Hematopoietic multipotent progenitor cell treated with erythropoietin and hydrocortisone succinate and interleukin-3 and kit ligand, for 4 days (in vitro differentiated cells): ENCODE measurements at places on chromosomes 16 and 17.

GRCh38 chr16:78715673-78716072 is 616.2 kb downstream of the WWOX start:
- no peak for DNase-seq

GRCh38 chr17:33266116-33266515 is 27.0 kb downstream of the ASIC2 start:
- DNase-seq = no peak

GRCh38 chr16:72788269-72788809 is 259.6 kb downstream of the ZFHX3 start:
- peak; percentile 21 for DNase-seq

GRCh38 chr17:5769593-5770354 is 185.5 kb upstream of the NLRP1 start:
- DNase-seq = no peak

GRCh38 chr17:34140006-34140405 is 115.1 kb upstream of the CCL2 start:
- no peak for DNase-seq

DNA sequence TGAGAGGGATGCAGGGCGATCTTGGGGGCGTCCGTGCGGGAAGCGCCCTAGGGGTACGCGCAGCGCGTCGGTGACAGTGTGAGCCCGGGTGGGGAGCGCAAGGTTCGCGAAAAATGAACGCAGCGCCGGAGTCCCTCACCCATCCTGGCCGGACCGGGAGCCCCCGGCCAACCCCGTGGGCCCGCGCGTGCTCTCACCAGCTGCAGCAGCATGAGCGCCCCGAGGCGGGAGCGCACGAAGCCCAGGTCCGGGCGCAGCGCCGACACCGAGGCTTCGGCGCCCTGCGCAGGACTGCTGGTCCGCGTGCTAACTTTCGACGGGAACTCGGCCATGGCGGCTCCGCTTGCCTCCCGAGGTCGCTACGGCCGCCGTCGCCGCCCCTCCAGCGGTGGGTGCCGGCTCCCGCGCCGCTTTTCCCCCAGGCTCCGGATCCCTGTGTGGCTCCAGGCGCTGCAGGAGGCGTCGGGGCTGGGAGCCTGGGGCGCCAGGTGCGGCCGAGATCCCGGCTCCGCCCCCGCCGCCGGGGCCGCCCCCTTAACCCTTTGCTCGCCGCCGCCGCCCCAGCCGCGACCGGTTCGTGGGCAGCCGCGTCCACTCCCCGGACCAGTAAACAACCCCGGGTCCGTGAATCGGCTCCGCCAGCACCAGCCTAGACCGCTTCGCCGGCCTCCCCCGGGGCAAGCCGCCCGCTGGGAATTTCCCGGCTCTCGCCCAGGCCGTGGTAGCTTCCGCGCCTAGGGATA is at the start of gene PLLP:
Gene PLLP, minus strand, starts transcription at position 464 of the 743 bp plus-strand sequence. Its CDS starts 132 bp downstream, at position 332.
- peak; percentile 56 for DNase-seq

DNA sequence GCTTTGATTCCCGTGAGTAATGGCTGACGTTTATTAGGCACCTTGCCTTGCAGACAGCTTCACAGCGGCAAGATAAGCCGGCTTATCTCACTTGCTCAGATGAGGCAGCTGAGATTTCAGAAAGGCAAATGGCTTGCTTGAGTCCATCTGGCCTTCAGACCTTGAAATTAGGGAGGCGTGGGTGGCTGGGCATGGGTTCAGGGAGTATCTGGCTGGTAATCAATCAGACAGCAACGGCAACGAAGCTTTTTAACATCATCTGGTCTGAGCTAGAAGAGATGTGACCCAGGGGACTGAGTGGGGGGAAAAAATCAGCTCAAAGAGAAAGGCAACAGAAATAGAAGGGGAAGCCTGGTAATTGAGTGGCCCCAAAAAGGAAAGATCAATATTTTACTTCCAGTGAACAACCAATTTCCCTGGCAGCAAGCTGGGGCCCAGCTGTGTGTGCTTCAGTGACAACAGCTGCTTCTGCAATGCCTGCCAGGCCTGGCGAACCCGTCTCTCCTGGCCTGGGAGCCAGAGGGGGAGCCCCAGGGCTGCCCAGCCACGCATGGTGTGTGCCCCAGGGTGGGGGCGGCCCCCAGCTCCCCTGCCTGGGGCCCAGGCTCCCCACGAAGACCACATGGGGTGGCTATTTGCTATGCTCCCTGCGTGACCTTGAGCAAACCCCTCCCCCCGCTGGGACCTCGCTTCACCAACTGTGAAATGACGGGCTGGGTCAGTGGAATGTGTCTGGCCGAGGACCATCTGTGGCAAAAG is 34.0 kb downstream of the RAB11FIP4 start:
- DNase-seq = peak; percentile 19

GRCh38 chr17:65243838-65244625 is 106.9 kb downstream of the RGS9 start:
- no peak for DNase-seq

DNA sequence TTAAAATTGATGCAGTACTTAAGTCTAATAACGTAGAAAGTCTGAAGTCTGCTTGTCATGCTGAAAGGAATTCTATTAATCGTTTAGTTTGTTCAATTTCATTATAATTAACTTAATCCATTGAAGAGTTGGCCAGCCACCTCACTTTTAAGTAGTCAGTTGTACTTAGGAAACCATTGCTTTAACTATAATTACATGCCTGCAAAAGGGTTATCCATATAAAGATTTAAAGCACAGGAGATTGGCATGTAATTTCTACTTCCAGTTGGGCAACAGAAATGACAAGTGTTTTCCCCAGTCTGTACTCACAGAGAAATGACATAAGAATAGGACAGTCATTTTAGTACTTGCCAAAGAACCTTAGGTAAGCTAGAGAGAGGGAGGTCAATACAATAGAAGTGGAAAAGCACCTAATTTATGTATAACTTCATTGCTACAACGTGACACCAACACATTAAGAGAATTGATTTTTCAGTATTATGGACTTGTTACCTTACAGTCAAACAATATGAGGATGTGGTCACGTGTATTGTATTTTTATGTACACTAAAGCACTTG is 3.7 kb upstream of the USP32 start:
- peak; percentile 22 for DNase-seq

GRCh38 chr17:69188064-69188463 is 40.6 kb downstream of the ABCA10 start:
- no peak for DNase-seq

GRCh38 chr17:67528751-67529436 is 151.8 kb downstream of the PITPNC1 start:
- no peak for DNase-seq

GRCh38 chr16:60142619-60143347 is 1408.7 kb upstream of the GOT2 start:
- no peak for DNase-seq

- peak; percentile 53 for DNase-seq
These were observed 500 bp downstream of the COX6A2 start for GRCh38 chr16:31427441-31428278.

- no peak for DNase-seq
These were observed 202.3 kb downstream of the CPPED1 start for GRCh38 chr16:12601290-12601900.

DNA sequence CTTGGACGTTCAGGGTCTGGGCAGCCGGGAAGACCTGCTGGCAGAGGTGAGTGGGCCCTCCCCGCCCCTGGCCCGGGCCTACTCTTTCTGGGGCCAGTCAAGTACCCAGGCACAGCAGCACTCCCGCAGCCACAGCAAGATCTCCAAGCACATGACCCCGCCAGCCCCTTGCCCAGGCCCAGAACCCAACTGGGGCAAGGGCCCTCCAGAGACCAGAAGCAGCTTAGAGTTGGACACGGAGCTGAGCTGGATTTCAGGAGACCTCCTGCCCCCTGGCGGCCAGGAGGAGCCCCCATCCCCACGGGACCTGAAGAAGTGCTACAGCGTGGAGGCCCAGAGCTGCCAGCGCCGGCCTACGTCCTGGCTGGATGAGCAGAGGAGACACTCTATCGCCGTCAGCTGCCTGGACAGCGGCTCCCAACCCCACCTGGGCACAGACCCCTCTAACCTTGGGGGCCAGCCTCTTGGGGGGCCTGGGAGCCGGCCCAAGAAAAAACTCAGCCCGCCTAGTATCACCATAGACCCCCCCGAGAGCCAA is 8.6 kb upstream of the ABCC3 start:
- peak; percentile 90 for DNase-seq

DNA sequence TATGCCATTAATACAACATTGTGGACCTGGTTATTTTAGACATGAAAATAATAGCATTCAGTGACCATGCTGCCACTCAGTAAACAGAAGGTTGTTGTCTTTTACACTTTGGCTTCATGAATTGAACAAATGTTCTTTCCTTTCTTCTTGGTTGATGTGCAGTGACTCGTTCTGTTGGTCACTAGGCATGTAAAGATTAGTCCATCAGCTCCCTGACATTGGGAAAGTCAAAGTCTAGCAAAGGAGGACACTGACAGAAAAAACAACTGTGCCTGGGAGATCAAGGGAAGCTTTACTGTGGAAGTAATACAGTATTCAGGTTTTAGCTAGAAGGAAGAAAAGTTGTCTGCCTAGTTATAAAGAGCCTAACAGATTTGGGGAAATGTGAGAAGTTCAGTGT is 6.9 kb downstream of the KCNJ16 start:
- no peak for DNase-seq

DNA sequence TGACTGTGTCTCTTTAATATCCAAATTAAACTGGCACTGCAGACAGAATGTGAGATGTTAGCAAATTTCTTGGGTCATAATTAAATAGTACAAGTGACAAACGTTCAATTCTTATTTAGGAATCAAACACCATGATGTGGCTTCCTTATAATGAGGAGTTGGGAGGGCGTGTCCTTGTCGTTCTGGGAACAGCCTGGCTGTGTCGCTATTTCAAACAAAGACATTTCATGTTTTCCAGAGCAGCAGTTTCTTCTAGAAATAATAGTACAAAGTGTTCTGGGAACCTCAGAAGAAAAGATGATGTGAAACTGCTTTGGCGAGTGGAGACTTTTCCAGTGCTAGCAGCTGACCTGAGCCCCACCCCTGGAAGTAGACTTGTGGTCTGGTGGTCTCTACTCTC is 301.7 kb upstream of the N4BP1 start:
- DNase-seq = peak; percentile 5

DNA sequence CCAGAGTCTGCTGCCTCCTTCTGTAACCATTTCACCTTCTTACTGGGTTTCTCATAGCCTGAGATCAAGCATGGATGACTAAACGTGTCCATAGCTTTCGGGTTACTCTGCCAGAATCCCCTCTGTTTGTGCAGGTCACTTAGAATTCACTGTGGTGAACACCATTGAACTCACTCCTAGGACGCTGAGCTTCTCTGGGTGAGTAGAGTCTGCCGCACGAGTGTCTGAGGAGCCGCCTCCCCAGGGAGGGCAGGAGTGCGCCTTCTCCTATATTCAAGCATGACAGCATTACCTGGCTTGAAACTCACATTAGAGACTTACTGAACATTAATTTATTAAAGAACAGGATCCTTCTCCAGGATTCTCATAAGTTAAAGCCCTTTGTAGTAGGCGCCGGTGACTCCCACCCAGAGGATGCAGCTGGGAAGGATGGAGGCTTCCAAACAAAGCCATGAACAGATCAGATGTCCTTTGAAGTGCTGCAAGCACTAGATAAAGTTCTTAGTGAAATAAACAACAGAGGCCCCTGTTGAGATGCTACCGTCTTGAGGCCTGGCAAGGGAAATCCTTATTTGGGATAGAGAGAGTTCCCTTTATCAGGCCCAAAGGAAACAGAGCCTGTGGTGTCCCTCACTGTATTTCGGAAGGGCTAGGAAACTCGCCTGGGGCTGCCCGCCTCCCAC is 144.6 kb upstream of the PLCG2 start:
- peak; percentile 96 for DNase-seq

DNA sequence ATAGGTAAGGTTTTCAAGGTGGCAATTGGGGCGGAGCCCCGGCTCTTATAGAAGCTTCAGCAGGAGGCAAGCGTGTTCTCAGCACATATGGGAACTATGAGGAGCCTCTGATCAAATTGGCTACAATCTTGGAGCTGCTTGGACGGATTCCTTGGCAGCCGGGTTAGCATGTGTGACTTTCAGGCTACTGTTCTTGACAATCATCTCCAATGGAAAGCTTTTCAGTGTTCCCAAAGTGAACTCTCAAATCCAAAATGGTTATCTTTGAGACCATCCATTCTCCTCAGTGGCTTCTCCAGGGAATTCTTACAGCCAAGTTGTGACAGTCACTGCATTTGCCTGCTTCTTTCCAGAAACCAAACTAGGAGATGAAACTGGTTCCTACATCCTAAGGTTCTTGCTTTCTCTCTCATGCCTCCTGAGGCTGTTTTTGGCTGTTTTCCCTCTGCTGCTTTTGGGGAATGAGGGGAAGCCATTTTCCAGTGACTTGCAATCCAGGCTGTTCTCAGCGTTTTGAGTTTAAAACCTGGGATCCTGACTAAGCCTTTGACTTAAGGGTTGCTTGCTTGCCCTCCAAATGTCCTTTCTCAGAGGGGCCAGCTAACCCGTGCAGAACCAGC is 10.9 kb downstream of the HAS3 start:
- DNase-seq = no peak

- DNase-seq = no peak
These were observed 151.1 kb downstream of the FTO start for GRCh38 chr16:53855056-53855455.

GRCh38 chr17:8382052-8382879 is 727 bp downstream of the RPL26 start:
- DNase-seq = peak; percentile 46

DNA sequence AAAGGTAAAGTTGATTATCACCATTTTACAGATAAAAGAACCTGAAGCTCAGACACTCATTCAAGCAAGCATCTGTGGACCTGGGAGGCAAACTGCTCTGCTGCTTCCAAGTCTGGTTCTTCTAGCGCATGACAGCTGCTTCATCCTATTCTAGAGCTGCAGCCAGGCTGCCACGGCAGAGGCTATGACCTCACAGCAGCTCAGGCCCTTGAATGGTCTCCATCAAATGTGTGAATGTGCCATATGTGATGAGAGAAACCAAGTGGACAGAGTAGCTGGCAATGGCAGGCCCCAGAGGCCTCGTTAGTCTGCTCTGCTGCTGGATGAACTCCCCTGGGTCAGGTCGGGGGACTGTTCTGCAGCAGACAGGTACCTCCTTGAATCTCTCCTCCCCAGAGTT is 30.7 kb upstream of the FOXJ1 start:
- DNase-seq = no peak
